CD4-positive, alpha-beta T cell treated with Interleukin-6 at 100 ng/mL for 8 hours (primary cell): ENCODE measurements at places on chromosomes 11 and 22.

GRCh38 chr11:102528618-102529017, 1.9 kb downstream of the MMP7 start:
- DNase-seq, result no peak

DNA sequence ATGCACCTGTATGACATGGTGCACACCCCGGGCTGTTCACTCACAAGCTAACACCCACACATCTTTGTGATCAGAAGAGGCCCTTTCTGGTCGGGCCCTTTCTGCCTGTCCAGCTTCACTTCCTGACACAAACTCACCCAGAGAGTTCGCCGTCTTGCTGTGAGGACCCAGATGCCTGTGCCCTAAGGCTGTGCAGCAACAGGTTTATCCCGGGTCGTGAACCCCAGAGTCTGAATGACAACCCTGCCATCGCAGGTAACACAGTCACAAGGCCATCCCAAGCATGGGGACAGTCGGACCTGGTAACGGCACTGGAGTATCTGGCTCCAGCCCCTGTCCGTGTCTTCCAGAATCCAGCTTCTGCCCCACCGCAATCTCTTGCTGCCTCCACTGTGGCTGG, 235.1 kb downstream of the BUD13 start:
- DNase-seq, result no peak

- no peak for DNase-seq
These were observed 106.2 kb upstream of the TBCEL start for GRCh38 chr11:120917559-120918239.

DNA sequence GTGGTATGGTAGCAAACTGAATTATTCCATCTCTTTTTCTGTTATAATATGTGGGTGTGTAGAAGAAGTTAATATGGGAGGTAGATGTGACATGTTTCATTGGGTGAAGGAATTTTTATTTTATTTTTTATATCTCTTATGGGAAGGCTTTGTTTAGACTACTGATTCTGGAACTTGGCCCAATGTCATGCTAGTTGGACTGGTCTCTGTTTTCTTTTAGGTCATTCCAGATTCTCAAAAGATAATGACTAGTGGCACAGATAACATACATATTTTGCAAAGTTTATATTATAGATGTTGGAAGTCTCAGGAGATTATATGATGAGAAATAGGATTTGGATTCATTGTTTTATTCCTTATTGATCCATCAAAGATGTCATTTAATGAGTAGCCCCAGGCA, 1.3 kb upstream of the OOSP3 start:
- DNase-seq, result no peak

DNA sequence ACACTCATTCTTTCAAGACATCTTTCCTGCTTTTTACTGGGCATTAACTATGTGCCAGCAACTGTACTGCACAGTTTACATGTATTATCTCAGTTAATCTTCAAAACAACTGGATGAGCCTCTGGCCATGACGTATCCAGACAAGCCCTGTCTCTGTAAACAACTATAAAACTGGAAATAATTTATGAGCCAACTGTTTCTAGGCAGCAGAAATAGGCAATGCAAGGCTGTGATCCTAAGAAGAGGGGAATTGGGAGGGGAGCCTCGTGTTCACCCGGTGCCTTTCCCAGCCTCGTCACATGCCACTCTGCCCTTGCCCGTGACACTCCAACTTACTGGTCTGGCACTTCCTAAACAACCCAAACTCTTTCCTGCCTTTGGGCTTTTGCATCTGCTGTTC, 82.8 kb downstream of the FBXO7 start:
- no peak for DNase-seq
